Left renal cortex interstitium (tissue), 4 donors: ENCODE measurements at places on chromosomes 5 and 9. TPM values are rescaled to one million over a fixed set of nuclear protein-coding genes. Genes with fewer than 3 reads are reported as not detected.

SAXO1 gene
- polyA plus RNA-seq = 0.14 TPM

GRCh38 chr9:2281031-2281802, 266.1 kb downstream of the SMARCA2 start:
- no peak for DNase-seq

- DNase-seq = no peak
These were observed 5.0 kb upstream of the CXXC5 start for GRCh38 chr5:139642891-139643871.

GRCh38 chr9:136051837-136052471, 43.1 kb downstream of the NACC2 start:
- DNase-seq = peak; percentile 84

GRXCR2 gene
- polyA plus RNA-seq = 0.08 TPM

DNA sequence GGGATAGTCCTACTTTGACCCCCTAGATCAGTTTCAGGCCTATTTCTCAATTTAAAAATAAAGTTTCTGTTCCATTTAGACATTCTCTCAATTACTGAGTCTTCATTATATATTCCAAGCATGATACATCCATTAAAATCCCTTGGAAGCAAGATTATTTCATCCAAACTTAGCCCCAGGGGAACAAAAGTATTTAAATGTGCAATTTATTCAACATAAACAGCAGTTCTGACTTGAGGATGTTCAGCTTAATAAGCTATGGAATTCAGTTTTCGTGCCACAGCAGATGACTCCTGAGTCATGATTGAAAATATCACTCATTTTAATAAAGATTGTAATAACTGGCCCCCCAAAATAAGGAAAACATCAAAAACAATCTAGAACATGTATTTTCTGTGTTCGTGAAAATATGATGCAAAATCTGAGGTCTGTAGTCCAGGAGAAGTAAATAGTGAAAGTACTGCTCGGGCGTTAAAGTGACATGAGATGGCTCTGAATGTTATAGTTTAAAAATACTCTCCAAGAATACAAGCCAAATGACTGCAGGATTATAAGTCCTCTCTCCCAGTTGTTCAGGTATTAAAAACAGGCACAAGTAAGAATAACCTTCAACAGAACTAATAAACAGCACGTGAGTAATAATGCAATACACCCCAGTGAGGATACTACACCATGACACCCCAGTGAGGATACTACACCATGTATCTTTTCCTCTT, 67.1 kb downstream of the RETREG1 start:
- no peak for DNase-seq

- DNase-seq = no peak
These were observed 668.4 kb upstream of the FAM174A start for GRCh38 chr5:99866740-99867139.

NDST1 gene
- 53.4 TPM for polyA plus RNA-seq

DNA sequence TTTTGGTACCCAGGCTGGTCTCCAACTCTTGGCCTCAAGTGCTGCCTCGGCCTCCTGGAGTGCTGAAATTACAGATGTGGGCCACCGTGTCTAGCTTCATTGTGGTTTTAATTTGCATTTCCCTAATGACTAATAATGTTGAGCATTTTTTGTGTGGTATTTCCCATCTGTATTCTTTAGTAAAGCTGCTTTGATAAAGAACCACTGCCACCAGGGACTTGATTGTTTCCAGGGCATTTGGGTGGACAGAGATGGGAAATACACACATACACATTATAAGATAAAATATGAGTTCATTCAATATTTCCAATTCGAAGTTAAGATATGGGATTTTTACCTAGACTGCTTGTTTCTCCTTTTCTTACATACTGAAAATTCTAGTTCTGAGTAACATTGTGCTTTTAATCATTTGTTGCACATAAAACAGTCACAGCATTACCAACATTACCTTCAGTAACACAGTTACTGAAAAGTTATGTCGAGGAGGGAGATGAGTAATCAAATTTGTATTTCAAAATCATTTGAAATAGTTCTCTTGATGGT, 28.9 kb downstream of the HABP4 start:
- DNase-seq = no peak

DNA sequence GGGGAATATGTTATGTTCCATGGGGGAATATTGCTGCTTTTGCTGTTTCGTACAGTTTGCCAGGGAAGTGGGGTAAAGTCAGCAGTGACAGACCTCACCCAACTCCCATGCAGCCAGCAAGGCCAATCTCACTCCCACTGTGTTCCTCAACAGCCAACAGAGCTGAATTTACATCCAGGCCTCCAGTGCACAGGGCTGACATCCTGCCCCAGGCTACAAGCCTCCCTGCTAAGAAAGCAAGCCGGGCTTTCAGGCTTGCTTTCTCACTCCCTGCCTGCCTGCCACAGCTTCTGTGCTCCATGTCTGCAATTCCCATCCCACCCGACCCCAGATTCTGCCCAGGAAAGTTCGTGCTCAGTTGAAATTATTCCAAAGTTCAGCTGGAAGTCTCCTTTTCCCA, 25.5 kb upstream of the SNCAIP start:
- DNase-seq = no peak

OCLN gene
- 35.6 TPM for polyA plus RNA-seq

GRCh38 chr9:9410736-9411135, 1202.1 kb downstream of the PTPRD start:
- DNase-seq = no peak

DNA sequence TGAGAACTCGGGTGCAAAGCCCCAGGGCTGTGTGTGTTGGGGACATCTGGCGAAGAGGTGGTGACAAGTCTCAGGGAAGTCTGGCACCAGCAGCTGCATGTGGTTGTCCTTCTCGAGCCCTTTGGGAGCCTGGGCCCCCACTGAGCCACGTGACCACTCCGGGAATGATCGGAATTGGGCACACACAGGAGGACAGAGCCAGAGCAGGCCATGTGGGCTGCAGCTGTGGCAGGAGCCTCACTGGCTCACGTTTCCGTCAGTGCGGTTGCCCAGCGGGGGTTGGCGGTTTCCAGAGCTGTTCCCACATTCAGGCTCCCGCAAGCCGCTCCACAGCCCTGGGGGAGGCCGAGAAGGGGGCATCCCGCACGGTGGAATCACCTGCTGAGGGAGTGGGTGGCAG, 6.8 kb upstream of the CEL start:
- no peak for DNase-seq

DNA sequence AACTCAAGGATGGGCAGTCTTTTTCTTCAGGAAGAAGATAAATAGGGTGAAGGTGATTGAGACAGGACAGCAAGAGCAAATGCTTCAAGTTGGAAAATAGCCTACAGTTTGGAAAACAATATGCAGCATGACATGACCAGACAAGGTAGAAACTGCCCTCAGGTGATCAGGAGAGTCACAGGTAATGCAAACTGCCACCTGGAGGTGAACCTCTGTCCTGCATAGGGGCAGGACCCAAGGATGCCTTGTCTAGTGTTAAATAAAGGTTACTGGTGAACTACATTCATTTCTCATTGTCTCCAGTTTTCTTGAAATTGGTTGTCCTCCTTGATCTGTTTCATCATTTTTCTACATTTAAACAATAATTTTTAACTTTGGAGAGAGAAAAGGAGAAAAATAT, 232.1 kb downstream of the SEMA5A start:
- DNase-seq = no peak

DNA sequence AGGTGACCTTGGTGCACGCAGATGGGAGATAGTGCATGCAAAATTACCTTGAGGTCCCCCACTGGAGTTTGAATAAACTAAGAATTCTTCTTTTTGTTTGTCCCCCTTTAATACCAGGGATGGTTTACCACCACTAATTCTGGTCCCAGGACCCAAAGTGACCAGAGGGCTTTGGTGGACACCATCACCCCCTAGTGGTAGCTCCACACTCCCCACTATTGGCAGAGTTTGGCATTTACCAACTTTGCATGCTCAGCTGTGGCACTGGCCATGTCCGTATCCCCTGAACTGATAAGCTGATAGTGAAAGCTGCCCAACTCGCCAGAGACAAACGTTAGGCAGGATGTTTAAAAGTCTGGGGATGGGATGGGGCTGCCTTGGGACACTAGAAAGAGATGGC, 3.3 kb downstream of the ASTN2 start:
- no peak for DNase-seq

DNA sequence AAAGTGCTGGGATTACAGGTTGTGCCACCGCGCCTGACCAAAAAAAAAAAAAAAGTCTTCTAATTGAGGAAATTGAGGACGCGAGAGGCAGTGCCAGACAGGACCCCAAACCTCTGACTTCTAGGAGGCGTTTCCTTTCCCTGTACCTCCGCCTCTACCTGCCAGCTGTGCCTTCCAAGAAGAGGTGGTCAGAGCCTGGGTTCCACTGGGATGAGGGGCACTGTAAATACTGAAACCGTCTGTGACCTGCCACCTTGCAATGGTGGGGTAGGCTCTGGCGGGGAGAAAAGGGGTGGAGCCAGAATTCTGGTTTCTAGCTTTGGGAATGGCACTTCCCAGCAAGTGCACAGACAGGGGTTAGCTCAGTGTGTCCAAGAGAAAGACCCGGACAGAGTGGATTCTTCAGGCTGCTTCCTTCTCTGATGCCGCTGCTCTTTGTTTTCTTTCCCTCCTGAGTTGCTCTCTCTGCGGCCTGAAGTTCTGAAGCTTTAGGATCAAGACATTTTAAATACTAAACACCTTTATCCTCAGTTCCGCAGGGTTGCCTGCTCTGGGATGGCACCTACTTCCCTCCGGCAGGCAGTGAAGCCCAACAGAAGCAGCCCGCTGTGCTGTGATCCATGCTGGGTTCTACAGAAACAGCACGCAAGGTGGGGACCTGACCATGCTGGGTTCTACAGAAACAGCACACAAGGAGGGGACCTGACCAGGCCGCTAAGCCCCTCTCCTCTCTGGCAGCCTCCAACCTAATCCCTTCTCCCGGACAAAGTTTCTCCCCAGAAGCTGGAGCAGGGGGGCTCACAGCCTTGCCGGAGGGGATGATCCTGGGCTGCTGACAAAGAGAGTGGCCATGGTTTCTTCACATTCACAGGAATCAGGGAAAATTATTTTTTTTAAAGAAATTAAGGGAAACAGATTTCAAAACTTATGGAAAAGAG, 65.2 kb downstream of the OTULIN start:
- DNase-seq = no peak
